ENCODE measurements at places on chromosomes 4 and X. TPM values are rescaled to one million over a fixed set of nuclear protein-coding genes. Genes with fewer than 3 reads are reported as not detected.

The GCNA gene
- 5.5 TPM for total RNA-seq

The VBP1 gene
- 54.1 TPM for total RNA-seq

The SMPX gene
- not detected for total RNA-seq

The IL15 gene
- total RNA-seq: 4.7 TPM

The PRRG1 gene
- not detected for total RNA-seq

The ZNF280C gene
- 6.7 TPM for total RNA-seq

The PNMA6A gene
- 0.20 TPM for total RNA-seq

The TSPAN6 gene
- not detected for total RNA-seq

The PHEX gene
- total RNA-seq: 0.10 TPM

The AMOT gene
- 0.14 TPM for total RNA-seq

The NR0B1 gene
- not detected for total RNA-seq

The TMPRSS11B gene
- not detected for total RNA-seq

The FAM53A gene
- 0.78 TPM for total RNA-seq

The NXF2B gene
- total RNA-seq: not detected

The MID2 gene
- 2.0 TPM for total RNA-seq

The AADAT gene
- not detected for total RNA-seq

The BTC gene
- total RNA-seq: not detected

The TREX2 gene
- total RNA-seq: 4.5 TPM

The GSX2 gene
- total RNA-seq: not detected

The TFDP3 gene
- total RNA-seq: not detected

The RPGR gene
- 12.3 TPM for total RNA-seq

The RADX gene
- 7.6 TPM for total RNA-seq

The CXCL10 gene
- 117 TPM for total RNA-seq

The F9 gene
- total RNA-seq: not detected

The NPY2R gene
- total RNA-seq: not detected

The ANKRD50 gene
- 0.42 TPM for total RNA-seq

The KIT gene
- 2.1 TPM for total RNA-seq
